Esophagus muscularis mucosa (tissue), 4 donors: ENCODE measurements at places on chromosomes 1 and 21. TPM values are rescaled to one million over a fixed set of nuclear protein-coding genes. Genes with fewer than 3 reads are reported as not detected.

DNA sequence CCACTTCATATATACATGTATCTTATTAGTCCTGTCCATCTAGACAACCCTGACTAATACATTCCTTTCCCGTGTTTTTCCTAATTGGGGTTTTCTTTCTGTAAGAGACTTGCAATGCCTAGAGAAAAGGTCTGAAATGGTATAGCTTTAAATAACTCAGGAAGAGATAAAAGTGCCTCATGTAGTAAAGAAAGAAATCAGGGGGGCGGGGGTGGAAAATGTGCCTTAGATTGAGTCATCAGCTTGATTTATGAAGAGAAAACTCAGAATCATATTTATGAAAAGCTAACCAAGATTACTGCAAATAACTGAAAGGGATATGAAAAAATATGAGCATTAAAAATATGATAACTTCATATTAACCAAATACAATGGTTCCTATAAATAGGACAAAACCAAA lies 345.8 kb upstream of the CHRM3 start:
- no peak for DNase-seq

- DNase-seq = no peak
Measured at GRCh38 chr1:99173900-99174299, 90.4 kb upstream of the PLPPR4 start.

DNA sequence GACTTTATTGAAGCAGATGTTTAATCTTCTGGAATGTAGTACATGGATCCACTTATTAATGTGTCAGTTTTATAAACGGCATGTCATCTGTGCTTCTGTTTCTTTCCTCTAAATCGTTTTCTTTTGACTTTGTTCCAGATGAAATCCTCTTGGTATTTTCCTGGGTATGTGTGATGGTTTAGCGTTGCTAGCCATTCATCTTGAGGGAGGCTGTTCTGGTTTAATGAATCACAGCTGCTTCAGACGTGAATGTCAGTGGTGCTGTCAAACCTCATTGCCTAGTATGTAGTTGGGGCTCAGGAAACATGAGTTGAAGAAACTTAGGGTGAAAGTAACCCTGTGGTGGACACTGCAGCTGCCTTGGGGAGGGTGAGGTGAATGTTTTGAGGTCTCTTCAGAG lies 33.2 kb downstream of the KCNK1 start:
- DNase-seq = no peak

- no peak for DNase-seq
Measured at GRCh38 chr1:198528364-198528763, 12.1 kb downstream of the ATP6V1G3 start.

- DNase-seq = no peak
Measured at GRCh38 chr1:43789604-43790550, 82.5 kb downstream of the ST3GAL3 start.

GRCh38 chr1:61568460-61569302 lies 156.3 kb downstream of the TM2D1 start:
- DNase-seq = peak; percentile 81

DNA sequence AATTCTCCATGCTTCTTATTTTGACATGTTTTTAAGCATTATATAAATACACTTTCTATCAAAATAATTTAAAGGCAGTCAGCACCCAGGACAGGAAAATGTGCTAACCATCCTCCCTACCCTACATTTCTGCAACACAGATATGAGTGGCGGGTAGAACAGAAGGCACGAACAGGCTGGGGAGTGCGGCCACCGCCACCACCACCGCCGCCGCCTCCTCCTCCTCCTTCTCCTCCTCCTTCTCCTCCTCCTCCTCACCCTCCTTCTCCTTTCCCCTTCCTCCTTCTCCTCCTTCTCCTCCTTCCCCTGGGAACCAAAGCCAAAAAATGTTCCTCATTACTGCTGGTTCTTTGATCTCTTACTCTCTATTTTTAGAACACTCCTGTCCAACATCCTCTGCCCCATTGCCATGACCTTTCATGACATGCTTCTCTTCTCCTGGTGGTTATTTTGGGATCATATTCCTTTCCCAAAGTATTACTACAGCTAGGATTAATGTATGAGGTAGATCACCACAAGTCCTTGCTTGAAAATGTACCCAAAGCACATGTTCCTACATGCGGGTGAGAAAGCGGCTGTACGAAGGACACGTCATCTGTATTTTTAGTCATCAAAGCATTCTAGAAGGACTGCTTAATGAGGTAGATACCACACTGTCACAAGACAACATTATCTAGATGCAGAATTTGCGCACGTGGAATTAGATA lies 24.5 kb upstream of the CCN1 start:
- DNase-seq = no peak

- peak; percentile 70 for DNase-seq
Measured at GRCh38 chr1:90719330-90720144, 2.4 kb upstream of the BARHL2 start.

DNA sequence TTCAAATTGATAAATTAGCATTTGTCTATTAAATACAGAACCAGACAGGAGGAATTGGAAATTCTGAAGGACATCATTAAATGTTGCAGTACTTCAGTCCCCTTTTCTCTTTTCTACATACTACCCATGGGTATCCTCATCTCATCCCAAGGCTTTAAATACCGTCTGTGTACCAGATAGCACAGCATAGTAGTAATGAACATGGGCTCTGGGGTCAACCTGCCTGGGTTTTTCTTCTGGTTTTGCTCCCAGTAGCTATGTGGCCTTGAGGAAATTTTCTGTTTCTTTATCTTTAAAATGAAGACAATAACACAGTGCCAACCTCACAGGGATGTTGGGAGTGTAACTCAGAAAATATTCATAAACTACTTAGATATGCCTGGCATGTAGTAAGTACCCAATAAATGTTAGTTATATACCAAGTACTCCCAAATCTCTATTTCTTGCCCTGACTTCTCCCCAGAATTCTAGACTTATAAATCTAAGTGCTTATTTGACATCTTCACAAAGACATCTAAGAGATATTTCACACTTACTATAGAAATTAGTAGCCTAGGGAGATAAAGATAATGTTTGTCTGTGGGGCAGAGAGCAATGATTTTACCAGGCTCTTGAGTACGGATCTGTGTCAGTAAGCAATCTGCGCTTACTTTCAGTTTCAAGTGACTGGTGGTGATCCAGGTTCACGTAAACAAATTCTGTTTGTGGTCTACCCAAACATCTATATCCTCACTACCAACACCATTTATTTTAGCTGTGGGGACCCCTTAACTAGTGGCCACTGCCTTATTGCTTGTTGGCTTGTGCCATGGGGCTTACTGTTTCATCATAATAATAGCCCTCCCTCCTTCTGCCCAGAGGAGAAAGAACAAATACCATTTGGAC lies 37.3 kb downstream of the VANGL2 start:
- no peak for DNase-seq

DNA sequence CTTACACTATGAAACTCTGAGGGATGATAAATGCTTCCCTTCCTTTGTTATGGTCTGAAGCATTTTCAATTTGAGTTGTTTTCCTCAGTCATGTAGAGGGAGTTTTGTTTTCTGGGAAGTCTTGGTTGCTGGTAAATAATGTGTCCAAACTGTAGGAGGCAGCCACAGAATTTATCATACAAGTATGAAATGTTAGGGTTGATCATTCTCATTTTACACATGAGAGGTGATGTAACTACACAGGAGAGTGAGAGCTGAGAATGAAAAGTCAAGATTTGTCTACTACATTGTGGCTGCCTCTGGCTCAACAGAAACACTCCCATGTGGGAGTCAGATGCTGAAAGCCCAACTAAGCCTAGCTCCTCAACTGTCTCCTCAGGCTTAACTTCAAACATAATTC lies 182.5 kb upstream of the SGIP1 start:
- DNase-seq = no peak

- no peak for DNase-seq
Measured at GRCh38 chr1:100277866-100278265, 11.8 kb downstream of the RTCA start.

IL10 gene
- total RNA-seq = 5.1 TPM

C4BPA gene
- not detected for total RNA-seq

HFM1 gene
- total RNA-seq = 2.2 TPM

ZNF648 gene
- total RNA-seq = not detected
